ENCODE measurements at places on chromosomes 3 and 15.

DNA sequence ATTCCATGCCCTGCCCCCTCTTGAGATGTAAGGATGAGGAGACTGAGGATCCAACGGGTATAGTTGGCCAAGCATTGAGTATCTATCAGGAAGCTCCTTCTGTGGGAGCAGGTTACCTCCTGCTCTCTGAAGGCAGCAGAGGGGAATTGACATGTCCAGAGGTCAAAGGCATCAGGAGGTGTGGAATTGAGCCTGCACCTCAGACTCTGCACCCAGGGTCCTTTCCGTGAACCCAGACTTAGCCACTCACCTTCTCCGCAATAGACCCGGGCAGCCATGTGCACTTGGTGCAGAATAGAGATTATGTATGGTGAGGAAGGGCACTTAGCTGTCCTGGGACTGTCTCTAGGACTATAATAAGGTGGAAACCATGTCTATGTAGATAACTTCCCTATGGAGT is 399.0 kb upstream of the TPM1 start:
- no peak for DNase-seq

GRCh38 chr3:64995857-64996551 is 308.2 kb upstream of the ADAMTS9 start:
- no peak for DNase-seq

GRCh38 chr15:28075573-28075972 is 23.5 kb downstream of the OCA2 start:
- no peak for DNase-seq

- no peak for DNase-seq
Measured at GRCh38 chr3:14304101-14305045, 98.0 kb upstream of the SLC6A6 start.

- DNase-seq: no peak
Measured at GRCh38 chr3:177206936-177207335, 9.7 kb upstream of the TBL1XR1 start.

DNA sequence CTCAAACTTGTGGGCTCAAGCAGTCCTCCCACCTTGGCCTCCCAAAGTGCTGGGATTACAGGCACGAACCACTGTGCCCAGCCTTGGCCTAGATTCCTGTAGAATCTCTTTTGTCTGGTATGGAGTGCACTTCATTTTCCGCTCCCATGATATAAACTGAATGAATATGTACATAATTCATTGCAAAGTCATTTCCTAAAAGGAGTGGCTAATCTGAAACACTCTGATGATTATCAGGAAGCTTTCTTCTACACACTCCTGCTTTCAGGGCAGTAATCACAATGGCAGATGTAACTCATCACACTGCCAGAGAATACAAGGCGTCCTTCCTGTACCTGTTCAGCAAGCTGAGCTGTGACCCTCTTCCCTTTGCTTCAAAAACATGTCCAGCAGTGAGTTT is 28.6 kb downstream of the RLBP1 start:
- no peak for DNase-seq

DNA sequence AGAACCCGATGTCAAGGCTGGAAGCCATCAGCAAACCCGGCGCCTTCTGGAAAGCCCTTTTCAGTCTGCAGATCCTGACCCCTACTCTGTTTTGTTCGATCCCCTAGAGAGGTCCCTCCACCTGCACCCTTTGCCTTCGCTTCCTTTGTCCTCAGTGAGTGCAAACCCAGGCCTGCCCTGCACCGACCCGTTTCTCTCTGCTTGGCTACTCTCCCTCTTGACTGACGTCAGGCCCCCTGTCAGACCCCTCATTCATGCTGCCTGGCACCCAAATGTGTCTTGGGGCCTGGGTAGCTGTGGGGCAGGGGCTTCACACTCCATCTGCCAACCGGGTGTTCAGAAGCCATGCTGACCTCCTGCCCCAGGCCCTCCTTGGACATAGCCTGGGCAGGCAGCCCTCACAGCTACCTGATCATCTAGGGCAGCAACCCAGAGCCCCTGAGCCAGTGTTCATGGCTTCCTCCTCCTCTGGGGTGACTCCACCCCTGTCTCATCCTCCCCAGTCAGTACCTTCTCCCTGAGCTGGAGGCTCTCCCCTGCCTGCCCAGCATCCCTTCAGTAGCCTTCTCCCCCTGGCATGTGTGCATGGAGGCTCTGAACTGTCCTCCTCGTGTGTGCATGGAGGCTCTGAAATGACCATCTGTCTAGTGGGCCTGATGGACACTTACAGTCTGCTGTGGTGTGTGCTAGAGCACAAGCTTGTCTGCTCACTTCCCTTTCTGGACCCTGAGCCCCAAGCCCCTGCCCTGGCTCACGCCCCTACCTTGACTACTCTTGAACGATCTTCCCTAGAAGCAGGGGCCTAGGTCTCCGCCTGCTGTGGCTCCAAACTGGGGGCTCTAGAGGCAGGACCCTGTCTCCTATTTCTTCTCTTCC is 69.4 kb downstream of the EXOG start:
- no peak for DNase-seq
